CD4-positive, alpha-beta T cell treated with Interleukin-4 for 4 hours (primary cell): ENCODE measurements at places on chromosomes 3 and 15.

GRCh38 chr15:55372701-55373440 lies 35.3 kb downstream of the CCPG1 start:
- no peak for DNase-seq

DNA sequence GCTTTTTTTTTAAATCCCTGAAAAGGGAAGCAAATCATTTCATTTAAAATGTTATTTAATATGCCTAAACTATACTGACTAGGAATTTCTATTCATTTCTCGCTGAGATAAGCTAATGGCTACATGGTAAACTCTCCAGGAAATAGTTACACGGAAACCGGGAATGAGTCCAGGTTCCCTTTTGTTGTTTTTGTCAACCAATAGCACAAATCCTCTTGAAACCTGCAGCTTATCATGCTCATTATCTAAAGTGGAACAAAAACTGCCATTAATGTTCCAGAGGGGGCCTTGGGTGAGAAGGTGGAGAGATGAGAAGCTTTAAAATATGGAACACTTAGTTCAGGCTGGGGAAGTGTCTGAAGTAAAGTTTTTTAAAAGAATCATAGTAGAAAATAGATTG lies 113.5 kb upstream of the ALCAM start:
- no peak for DNase-seq

GRCh38 chr3:43180027-43180426 lies 74.1 kb upstream of the POMGNT2 start:
- peak; percentile 65 for DNase-seq

DNA sequence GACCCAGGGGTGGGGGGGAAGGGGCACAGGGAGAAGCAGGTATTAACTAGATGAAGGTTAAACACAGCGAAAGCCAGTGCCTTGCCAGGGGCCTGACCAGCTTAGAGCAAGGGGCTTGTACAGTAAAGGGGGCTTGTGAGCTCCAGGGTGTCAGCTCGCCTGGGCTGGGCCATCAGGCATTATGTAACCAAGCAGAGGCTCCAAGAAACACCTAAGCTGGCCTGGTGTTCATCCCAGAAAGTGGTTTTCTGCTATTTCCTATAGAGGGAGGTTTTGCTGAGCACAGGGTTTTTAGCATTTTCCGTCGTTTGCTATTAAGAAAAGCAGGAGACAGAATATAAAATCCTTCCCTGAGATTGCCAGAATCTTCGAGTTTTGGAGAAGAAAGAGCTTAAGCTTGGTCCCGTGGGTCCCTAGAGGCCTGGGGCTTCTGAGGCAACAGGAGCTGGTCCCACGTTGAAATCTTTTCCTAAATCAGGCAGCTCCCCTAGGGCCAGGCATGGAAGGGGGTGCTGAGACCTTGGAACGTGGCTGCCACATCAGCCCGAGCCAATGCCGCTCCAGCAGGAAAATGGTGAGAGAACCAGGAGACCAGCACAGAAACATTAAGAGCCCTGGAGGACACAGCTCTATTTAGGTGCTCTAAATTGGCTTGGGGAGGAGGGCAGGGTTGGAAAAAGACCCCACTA lies 71.4 kb downstream of the ISG20 start:
- DNase-seq = no peak

DNA sequence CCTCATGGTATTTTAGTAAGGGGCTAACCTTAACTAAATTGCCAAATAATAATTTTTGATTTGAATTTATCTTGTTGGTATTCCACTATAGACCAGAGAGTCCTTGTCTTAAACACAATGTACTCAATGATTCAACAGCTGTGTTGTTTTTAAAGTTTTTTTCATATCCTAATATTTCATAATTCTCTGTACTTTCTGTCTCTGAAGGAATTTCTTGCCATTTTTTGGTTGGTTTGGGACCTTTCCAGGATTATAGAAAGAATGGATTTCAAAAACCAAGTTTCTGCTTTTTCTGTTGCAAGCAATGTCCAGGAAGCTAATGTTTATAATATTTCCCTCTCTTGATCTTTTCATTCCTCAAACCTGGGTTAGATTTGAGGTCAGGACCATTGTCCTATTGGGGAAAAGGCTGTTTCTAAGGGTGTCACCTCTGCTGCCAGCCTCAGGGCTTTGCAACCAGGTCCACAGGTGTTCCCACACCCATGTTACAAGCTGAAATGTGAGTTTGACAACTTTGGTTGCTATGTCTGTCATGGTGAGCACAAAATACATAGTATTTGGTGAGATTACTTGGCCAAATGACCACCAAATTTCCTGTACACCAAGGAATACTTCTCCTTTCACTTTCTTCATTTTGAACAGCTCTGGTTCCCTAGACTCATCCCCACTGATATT lies 363.7 kb upstream of the RGMA start:
- DNase-seq = no peak
